SK-N-SH treated with all-trans-retinoic acid at 6 μM for 48 hours (cell line): ENCODE measurements at places on chromosomes 7 and 10.

- no peak for ATAC-seq
Measured at GRCh38 chr7:156386097-156386496, 254.5 kb upstream of the RNF32 start.

DNA sequence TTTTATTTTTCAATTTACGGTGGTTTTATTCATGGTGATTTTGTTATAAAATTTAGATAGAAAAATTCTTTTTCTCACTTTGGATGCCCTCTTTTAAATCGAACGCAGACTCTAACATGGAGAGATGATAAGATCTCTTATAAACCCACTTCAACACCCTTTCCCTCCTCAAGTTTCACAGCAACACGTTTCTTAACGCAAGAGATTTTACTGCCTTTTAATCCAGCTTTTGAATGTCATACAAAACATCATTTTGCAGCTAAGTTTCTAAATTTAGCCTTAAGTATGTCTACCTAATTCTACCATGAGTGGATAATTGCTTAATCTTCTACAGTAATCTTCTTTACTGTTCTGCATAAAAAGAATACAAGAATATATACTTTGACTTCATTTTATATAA is 70.0 kb downstream of the SEMA3C start:
- no peak for ATAC-seq

- ATAC-seq, result no peak
Measured at GRCh38 chr7:122883049-122883680, 3.1 kb downstream of the CADPS2 start.

DNA sequence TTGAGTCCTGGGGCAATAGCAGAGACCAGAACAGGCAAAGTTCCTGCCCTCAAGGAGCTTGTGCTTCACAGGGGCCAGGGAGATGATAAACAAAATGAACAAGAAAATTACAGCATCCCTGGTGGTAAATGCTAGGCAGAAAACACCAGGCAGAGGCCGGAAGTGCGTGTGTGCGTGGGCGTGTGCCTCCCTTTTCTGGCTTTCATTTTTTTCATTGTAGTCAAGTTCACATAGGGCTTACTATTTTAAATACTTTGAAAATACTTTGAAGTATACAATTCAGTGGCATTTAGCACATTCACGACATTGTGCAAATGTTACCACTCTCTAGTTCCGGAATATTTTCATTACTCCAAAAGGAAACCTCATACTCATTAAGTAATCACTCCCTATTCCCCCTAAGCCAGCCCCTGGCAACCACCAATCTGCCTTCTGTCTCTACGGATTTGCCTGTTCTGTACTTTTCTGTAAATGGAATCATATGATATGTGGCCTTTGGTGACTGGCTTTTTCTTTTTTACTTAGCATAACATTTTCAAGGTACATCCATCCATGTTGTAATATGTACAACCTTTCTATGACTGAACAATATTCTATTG is 88.1 kb upstream of the PDCD4 start:
- no peak for ATAC-seq

DNA sequence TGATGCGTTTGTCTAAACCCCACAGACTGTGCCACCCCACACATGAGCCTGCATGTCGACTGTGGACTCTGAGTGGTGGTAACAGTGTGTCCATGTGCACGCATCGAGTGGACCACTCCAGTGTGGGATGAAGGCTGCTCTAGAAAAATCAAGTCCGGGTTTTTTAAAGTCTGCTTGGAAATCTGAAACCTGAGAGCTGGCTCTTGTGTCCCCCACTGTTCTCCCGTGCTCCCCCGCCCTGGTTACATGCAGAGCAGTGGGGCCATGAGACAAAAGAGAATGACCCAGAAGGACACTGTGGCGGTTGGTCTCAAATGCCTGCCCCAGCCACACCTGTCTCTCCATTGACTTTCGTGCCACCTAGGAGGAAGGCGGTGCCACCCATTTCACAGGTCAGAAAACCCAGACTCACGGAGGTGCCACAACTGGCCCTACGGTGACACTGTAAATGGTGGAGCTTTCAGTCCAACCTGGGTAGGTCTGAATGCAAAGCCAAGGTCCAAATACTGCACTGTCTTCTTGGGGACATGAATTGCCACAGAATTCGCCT is 27.3 kb upstream of the PWWP2B start:
- ATAC-seq, result no peak

DNA sequence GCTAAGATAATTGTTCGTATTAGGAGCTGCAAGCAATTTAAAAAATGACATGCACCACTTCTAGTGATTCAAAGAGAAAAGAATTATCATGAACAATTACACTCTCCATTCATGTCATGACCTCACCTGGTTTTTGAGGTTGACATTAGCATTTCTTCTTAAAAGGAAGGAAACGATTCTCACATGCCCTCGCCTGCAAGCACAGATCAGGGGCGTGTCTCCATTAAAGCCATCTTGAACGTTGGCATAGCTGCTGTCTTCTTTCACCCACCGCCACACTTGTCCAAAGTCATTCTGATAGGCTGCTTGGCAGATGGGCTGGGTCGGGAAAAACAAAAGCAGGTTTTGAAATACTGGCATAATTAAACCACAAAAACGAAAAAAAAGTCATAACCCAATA is 19.9 kb downstream of the ANKRD22 start:
- no peak for ATAC-seq

- ATAC-seq, result no peak
Measured at GRCh38 chr10:12721334-12721733, 280.2 kb downstream of the CCDC3 start.

GRCh38 chr7:76300166-76300731 is 2.2 kb upstream of the HSPB1 start:
- no peak for ATAC-seq
